Stimulated activated naive CD4-positive, alpha-beta T cell treated with Interleukin-2 at 50 U/mL for 16 hours (primary cell): ENCODE measurements at places on chromosomes 4 and X.

DNA sequence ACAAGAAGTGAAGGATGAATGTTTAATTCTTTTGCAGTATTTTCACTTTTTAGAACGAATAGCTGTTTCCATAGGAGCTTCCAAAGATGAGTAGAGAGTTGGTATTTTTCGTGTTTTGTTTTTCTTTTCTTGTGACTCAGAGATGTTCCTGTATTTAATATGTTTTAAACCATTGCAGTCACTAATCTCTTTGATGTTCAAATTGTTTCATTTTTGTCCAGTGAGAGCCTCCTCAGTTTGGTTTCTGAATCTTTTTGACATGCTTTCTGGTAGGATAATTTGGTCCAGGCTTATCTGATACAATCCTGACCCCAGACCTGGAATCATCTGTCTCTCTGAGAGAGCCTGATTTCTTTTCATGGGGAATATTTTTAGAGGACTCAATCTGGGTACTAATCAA is 41.6 kb downstream of the BEX3 start:
- no peak for DNase-seq

GRCh38 chrX:72121383-72121782 is 10.3 kb downstream of the RTL5 start:
- DNase-seq, result peak; percentile 37

DNA sequence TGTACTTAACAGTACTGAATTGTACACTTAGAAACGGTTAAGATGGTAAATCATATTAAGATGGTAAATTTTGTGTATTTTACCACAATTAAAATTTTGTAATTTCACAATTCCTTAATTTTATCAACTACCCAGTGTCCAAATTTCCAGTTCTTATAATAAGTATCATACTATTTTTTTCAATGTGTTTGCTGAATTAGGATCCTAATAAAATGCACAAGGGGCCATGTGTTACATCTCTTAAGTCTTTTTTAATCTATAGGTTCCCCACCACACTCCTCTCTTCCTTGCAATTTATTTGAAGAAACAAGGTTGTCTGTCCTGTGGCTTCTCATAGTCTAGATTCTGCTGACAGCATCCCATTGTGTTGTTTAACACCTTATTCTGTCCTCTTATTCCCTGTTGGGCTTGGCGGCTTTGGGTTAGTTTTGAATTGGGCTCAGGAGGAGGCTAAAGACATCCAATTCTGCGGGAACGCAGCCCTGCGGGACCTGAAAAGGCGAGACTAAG is 533 bp upstream of the SYAP1 start:
- no peak for DNase-seq

DNA sequence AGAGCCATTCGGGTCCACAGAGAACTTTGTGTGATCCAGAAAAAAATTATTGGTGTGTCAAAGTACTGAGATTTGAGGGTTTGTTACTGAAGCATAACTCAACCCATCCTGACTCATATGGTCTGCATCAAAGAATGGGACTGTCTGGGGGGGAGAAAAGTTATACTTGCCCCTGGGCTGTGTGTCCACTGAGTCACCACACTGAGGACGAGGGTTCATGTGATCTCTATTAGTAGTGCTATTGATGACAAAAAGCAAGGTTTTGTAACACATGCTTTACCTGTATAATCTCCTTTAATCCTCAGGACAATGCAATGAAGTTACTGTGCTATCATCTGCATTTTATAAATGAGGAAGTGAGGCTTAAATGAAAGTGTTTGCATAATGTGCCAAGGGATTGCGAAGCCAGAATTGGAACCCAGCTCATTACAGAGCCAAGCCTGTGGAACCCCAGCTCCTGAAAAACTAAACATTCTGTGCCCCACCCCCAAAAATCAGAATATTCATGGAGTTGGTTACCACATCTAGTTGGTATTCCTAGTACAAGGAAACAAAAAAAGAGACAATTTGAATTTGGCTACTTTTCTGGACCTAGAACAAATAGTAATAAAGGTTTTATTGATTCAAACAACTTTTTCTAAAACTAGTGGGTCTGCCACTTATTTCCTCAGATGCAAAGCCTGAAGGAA is 31.2 kb downstream of the CCDC149 start:
- DNase-seq, result no peak

DNA sequence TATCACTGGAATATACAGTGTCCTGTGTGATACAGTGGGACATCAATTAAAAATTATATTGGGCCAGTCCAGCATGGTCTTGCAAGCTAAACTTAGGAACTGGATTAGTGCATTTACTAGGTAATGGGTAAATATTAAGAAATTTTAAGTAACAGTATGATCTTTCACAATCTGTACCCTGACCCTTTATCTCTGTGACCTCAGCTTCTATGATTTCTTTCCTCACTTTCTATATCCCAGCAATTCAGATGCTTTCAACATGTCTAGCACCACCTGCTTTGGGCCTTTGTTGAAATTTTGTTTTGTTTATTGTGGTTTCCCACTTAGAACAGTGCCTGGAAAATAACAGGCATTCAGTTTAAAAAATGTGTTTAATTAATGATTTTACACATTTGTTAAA is 2295.4 kb downstream of the ARAP2 start:
- DNase-seq, result no peak

DNA sequence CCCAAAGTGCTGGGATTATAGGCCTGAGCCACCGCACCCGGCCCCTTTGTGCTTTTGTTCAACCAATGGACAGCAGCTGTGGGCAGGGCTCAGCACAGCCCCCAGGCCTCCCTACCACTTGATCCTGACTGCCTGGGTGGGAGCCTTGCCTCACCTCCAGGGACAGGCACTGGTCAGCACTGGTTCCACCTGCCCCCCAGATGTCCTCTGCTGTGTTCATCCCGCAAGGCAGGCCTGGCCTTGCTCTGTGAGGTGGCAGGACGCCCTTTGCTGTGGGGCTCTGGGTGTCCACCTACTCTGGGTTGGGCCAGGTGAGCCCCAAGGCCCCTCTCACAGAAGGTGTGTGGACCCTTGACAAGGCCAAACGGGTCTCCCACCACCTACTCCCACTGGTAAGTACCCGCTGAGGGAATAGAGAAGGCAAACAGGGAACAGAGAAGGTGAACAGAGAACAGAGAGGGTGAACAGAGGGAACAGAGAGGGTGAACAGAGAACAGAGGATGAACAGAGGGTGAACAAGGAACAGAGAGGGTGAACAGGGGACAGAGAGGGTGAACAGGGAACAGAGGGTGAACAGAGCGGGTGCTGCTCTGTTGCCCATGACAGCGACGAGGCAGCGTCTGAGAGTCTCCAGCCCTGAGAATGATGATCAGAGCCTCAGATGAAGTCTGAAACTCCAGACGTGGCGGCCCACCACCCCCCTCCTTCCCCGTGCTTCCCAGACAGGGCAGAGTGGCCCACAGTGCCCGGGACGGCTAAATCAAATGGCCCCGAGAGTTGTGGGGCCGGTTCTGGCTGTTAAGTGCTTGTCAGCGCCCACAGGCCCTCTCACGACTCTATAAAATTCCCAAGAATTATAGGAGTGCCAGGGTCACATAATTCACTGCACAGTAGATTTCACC is 55.0 kb upstream of the NKX1-1 start:
- DNase-seq, result no peak
